Fibroblast of gingiva (primary cell): ENCODE measurements at places on chromosomes 5 and 9.
A peak's percentile ranks its signal among the peaks of the same experiment; 100 is the strongest.

DNA sequence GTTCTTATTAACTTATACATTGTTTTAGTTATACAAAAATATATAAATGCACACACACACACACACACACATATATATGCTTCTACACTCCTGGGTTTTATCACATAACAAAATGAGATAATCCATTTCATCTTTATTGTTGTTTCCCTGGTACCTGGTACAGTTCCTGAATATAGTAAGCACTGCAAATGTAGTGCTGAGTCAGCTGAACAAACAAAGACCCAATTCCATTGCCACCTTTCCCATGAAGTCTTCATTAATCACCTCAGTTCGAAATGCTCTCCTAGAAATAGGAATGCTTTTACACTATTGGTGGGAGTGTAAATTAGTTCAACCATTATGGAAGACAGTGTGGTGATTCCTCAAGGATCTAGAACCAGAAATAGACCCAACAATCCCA is 13.4 kb upstream of the PTAR1 start:
- DNase-seq = no peak

DNA sequence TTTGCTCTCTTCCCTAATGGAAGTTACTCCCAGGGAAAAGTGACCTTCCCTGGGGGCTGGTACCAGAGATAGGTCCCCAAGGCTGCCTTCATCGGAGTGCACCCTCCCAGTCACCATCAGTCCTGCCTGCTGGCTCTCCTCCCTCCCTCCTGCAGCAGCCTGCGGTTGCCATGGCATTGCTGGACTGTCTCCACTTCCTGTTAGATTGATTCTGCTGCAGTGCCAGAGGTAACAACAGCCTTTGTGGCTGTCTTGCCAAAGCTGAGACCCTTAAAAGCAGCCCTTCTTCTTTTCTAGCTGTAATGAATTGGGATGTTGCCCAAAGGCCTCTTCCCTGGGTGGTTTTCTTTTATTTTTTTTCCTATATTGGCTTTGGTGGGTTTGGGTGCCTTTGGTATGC is 78.1 kb upstream of the PRLR start:
- DNase-seq = no peak

- no peak for DNase-seq
These were observed 64.2 kb upstream of the OLFM1 start for GRCh38 chr9:135023088-135023785.

GRCh38 chr5:73378070-73378469 is 70.5 kb downstream of the FOXD1 start:
- DNase-seq = peak; percentile 52

- peak; percentile 93 for DNase-seq
These were observed 385 bp upstream of the PTGER4 start for GRCh38 chr5:40679148-40679912.

DNA sequence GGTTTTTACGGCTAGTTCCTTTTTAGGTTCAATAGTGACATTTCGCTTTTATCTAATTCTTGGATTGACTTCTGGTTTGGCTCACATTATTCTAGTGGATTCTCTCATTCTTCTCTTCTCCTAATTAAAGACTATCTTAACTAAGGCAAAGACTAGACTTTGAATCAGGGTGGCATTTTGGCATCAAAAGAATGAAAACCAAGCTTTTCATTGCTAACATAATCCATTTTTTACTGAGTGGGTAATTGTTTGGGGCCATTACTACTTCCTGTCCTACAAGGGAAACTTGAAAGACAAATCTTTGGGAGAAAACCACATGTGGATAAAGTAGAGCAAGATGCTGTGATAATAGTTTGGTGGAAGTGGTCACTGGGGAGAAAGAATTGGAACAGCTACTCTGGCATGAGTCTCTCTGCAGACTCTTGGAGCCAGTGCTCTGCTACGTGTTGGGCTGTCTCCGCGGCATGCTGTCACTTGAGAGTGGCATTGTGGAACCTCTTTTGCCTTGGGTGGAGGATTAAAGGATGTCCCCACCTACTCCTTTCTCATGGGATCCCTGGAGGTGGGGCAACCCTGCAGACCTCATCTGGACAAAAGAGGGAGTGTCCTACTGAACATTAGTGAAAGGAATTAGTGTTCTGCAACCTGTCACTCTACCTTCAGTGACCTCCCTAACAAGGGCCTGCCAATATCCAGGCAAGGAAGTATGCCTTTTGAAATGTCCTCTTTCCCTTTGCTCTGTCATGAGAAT is 280.4 kb downstream of the PSAT1 start:
- no peak for DNase-seq

GRCh38 chr9:69211424-69212036 is 37.5 kb downstream of the TJP2 start:
- DNase-seq = no peak

DNA sequence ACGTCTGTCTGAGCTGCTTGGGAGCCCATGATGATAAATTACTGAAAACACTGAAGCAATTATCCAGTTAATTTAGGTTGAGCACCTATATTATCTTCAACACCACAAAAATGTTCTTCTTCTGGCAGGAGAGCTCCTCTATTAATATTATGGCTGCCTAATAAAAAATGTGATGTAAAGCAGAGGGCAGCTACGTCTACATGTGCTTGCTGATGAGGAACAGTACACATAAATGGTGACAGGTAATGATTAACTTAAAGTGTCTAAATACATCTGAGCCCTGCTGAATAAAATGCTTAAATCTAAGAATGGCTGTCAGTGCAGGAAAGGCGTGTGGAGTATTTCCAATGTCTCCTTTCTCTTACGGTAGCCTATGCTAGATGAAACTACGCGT is 131.3 kb upstream of the NR3C1 start:
- no peak for DNase-seq

GRCh38 chr9:127215268-127216209 is 49.0 kb upstream of the GARNL3 start:
- DNase-seq = no peak
